ENCODE measurements at places on chromosomes 4 and X.

GRCh38 chrX:14476205-14476604 is 53.1 kb upstream of the GLRA2 start:
- no peak for DNase-seq

DNA sequence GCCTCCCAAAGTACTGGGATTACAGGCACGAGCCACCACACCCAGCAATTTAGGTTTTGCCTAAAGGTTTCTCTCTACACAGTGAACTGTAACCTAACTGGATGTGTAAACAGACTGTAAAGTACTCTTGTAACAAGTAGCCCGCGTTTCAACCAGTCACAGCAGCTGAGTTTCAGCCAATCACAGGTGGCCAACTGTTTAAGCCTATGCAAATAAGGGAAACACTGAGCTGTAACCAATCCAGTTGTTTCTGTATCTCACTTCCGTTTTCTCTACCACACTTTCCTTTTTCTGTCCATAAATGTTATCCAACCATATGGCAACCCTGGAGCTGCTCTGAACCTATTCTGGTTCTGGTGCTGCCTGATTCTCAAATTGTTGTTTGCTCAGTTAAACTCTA is 59.9 kb downstream of the DIPK2B start:
- no peak for DNase-seq

DNA sequence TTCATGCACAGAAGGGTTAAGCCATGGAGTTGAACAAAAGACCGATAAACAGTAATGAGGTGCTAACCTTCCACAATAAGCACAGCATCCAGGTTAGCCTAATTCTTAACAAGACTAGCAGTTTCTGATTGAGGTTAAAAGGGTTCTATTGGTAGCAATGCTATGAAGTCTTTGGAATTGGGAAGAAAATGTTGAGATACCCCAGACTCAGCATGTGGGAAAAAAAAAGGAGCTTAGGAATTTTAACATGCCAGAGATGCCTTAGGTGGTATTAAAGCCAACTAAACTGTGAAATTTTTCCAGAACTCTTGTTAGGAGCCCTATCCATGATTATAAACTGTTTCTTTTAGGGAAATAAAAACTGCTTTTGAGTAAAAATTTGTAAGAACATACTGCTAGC is 391.7 kb downstream of the GABRG1 start:
- no peak for DNase-seq

- DNase-seq, result peak; percentile 16
Observed at GRCh38 chrX:135688137-135688536, 25.3 kb upstream of the CT45A1 start.

DNA sequence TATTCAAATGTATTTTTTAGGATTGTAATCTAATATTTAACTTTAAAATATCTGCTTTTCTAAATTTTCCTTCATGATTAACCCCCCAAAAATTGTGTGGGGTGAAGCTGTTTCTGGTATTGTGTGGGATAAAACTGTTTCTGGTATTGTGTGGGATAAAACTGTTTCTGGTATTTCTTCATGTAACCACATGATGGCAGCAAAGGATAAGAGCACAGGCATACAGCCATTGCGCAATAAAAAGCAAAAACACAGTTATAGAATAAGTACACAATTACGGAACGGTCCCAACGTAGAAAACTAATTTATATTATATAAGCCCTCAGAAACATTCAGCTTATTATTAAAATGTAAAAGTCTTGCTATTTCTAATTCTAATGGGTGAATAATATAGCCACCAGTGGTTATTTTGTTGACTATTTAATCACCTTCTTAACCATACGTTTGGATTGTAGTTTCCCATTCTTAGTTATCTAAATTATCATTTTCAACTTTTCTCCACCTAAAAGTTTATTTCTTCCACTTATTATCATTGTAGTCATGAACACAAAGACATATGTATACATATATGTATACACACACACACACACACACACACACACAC is 333.9 kb upstream of the FSTL5 start:
- peak; percentile 58 for DNase-seq

DNA sequence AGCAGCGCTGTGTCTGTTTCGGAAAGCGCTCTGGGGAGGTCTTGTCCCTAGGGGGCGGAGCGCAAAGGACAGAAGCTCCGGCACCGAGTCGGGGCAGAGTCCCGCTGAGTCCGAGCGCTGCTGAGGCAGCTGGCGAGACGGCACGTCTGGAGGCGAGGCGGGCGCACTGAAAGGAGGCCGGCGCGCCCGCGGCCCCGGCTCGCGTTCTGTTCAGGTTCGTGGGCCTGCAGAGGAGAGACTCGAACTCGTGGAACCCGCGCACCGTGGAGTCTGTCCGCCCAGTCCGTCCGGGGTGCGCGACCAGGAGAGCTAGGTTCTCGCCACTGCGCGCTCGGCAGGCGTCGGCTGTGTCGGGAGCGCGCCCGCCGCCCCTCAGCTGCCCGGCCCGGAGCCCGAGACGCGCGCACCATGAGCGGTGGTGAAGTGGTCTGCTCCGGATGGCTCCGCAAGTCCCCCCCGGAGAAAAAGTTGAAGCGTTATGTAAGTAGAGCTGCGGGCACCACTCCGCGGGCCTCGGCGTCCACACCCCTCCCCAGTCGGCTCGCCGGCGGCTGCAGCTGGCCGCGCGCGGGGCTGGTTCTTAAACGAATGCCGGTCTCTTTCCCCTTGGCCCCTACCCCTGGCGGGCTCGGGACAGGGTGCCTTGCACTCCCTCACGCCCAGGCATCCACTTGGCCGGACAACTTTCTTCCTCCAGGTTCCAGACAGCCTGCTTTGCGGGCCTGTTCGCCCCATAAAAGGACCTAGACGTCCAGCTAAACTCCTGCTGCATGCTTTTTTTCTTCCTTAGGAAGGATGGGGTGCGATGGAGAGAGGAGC is at the start of gene GAB1:
Gene GAB1 (plus strand): TSS at position 96 of the 819 bp plus-strand sequence. CDS start 313 bp downstream, at position 409.
- DNase-seq, result peak; percentile 50
